ENCODE measurements at places on chromosomes 7 and 10. TPM values are rescaled to one million over a fixed set of nuclear protein-coding genes. Genes with fewer than 3 reads are reported as not detected.

GRCh38 chr7:133742709-133743538 is 384.2 kb upstream of the LRGUK start:
- H3K36me3 ChIP-seq, result no peaks in the 10 kb centered on the region
- no peak overlapping the region for H3K27ac ChIP-seq
- H3K27me3 ChIP-seq, result no peaks in the 10 kb centered on the region
- no peak for DNase-seq
- no peaks in the 10 kb centered on the region for H3K4me1 ChIP-seq

The SLC29A4 gene
- total RNA-seq, result 1.8 TPM

The TRRAP gene
- total RNA-seq, result 65.1 TPM

DNA sequence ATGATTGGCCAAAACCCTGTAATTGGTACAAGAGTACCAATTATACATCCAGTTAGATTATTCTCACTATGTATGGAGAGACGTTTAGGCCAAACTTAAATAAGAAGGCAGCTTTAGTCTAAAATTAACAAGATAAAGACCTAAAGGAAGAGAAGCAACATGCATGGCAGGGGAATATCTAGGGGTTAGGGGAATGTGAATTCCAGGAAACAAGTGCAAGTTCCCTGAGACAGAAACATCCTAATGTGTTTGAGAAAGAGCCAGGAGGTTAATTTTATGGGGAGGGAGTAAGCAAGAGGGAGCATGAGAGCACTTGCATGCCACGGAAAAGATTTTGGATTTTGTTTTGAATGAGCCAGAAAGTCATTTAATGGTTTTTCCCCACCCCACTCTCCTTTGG is 39.6 kb upstream of the CCDC6 start:
- H3K4me3 ChIP-seq, result no peak overlapping the region
- no peaks in the 10 kb centered on the region for H3K36me3 ChIP-seq
- peaks cover 11% of the 10 kb centered on the region for H3K27me3 ChIP-seq
- no peaks in the 10 kb centered on the region for H3K4me1 ChIP-seq

DNA sequence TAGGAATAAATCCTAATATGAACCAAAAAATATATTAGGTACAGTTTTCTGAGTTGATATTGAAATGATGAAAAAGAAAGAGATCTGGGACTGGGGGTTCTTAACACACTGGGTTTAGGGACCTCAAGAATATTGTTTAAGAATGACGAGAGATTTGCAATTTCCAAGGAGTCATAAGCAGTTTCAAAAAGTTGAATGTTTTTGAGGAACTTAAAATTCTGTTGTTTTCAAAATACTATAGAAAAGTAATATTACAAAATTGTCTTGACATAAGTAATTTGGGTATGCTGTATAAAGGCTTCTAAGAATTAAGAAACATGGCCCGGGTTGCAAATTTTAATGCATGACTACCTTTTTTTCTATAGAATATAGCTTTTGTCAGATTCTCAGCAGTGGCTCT is 88.1 kb downstream of the AUTS2 start:
- H3K27ac ChIP-seq, result no peak overlapping the region
- H3K4me1 ChIP-seq, result no peaks in the 10 kb centered on the region
- no peak for DNase-seq
